ENCODE measurements at places on chromosomes 7 and 10.

DNA sequence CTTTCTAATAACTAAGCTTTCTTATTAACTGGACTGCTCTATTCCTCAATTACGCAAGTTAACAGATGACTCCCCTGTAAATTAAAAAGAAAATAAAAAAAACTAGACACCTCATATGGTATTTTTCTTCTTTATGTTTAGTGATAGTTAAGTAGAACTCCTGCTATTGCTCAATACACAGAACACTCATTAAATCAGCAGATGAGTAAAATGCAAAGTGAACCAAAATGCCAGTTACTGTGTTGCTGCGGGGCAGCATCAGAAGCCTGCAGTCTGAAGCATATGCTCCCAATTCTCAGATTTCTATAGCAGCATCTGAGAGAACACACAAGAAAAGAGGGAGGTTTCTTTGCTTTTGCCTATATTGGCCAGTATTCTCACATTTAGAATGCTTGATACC, 28.4 kb downstream of the CDK6 start:
- DNase-seq = no peak

DNA sequence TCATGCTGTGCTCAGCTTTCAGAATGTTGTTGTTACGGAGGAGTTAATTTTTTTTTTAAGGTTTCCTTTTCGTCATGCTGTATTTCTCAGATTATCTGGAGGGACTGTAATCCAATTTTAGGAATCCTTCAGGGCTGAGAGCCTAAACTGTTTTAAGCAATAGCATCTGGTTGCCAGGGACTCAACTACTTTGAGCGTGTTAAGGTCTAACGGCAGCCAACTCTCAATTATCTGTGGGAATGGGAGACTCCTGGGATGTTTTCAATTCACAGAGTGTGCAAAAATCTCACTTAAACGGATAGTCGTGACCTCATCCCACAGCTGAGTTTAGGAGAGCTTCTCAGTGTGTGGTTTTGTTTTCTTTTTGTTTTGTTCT, 291.7 kb downstream of the AUTS2 start:
- no peak for DNase-seq

DNA sequence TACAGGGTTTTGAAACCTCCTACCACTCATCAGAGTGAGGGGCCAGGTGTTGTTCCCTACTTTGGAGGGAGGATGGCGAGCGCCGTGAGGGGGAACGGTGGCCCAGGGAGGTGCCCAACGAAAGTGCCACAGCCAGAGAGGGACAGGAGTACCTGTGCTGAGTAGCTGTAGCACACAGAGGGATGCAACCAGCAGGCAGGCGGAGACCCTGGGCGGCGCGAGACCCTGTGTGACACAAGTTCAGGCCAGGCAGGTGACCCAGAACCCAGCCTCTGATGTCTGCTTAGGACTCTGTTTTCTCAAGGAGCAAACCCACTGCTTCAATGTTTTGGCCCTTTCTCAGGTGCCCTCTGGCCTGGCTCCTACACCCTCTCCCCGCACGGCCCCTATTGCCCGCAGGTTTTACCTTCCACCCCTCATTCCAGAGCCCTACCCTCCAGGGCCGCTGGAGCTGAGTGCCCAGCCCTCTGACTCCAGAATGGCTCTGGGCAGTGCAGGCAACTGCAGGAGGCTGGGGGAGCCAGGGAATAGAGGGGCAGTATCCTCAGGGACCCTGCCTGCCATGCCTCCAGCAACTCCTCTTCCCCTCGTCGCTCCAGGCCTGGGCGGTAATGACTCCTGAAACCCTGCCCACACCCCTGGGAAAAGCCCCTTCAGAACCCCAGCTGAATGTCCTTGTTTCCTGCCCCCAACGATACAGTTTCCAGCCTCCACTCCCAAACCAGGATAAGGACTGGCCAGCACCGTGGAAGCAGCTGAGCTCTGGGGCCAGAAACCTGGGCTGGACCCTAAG, 164.1 kb upstream of the RHEB start:
- DNase-seq = no peak

DNA sequence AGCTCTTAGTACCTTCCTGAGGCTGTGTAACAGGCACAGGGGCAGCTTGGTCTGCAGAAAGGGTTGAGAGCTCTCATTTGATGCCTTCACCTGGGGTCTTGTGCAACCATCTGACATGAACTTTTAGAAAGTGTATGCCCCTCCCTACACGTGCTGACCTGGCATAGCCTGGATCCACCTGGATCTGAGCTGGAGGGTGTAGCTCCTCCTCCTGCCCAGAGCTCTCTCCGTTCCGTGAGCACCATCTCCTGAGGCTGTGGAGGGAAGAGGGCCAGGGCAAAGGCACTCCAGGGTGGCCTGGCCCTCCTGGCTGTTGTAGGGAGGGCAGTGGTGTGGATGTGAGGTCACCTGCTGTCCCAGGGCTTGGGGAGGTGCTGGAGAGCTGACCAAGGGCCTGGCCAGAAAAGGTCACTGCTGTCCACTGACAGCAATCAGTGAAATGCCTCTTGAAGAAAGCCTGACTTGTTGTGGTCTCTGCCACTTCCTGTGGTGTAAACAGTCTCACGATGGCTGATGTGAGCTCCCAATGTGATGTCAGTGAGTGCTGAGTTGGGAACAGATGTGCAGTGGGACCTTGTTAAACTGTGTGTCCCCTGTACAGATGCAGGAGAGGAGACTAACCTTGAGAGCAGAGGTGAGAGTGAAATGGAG, 23.0 kb downstream of the AMZ1 start:
- no peak for DNase-seq

GRCh38 chr7:99679032-99679399, 780 bp downstream of the CYP3A5 start:
- DNase-seq = no peak

GRCh38 chr10:1177936-1178335, 121.8 kb downstream of the WDR37 start:
- no peak for DNase-seq

DNA sequence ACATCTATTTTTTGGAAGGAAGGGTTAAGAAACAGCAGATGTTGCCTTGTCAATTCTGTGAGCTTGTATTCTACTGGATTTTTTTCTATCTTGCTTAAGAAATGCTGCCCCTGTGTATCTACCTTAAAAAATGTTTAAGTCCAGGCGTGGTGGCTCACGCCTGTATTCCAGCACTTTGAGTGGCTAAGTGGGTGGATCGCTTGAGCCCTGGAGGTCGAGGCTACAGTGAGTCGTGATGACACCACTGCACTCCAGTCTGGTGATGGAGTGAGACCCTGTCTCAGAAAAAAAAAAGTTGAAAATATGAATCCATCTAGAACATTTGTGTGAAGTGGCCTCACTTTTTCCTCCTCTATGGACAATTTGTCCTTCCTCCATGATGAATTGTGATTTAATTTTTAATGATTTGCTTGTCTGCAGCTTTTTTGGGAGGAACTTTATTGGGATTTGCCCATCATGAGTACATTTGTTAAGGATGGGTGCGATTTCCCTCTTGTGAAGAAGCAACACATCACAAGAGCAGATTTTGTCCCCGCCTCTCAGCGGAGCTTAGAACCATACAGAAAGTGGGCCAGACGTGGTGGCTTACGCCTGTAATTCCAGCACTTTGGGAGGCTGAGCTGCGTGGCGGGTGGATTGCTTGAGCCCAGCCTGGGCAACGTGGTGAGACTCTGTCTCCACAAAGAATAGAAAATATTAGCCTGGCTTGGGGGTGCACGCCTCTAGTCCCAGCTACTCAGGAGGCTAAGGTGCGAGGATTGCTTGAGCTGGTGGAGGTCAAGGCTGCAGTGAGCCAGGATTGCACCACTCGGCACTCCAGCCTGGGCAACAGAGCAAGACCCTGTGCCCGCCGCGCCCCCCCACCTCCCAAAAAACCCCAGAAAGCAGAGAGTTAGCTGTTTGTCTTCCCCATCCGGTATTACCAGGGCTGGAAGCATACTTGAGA, 57.7 kb downstream of the DNAJB6 start:
- DNase-seq = no peak

- DNase-seq = no peak
These were observed 841.1 kb upstream of the SORCS1 start for GRCh38 chr10:108005627-108006026.

- DNase-seq = no peak
These were observed 24.0 kb downstream of the OSBPL3 start for GRCh38 chr7:24956021-24956420.

DNA sequence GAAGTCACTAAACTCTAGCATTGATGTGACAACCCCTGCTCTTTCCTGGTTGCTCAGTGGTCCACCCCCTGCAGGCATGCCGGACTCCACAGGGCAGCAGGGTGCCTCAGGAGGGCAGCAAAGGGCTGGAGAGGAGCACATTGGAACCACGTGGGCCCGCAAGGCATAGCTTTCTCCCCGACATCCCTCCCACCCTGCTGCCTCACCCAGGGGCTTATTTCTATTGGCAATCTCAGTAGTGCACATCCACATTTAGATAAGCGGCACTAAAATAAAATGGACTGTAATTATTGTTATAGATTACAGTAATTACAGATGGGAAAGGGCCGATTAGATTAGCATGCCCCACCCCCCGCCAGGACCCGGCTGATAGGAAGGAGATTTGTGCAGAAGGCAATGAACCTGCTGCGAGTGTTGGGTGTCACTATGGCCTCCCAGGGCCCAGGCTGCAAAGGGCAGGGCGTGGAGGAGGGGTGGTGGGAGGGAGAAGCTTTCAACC, 580.1 kb downstream of the GRID1 start:
- DNase-seq = no peak

DNA sequence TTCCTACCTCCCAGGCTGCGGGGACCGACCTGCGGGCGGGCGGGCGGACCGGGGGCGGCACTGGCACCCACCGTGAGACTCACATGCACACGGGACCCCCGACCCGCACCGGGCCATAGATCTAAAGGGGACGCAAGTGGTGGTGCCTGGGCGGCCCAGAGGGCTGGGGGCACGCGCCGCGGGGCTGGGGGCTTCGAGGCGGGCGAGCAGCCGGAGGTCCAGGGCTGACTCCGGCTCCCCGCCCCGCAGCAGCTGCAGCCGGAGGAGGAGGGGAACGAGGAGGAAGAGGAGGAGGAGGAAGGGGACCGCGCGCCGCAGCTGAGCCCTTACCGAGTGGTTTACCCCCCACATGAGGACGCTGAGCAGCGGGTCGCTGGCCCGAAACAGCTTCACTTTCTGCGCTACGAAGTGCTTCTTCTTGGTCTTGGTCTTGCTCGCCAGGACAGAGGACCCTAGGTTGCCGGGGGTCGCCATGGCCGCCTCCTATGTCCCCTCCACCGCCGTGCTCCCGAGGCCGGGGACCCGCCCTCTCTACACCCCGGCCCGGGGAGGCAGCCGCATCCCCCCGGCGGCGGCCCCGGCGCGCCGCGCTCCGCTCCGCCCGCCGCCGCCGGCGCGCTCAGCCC, 412 bp downstream of the PIP4K2A start:
- peak; percentile 34 for DNase-seq

DNA sequence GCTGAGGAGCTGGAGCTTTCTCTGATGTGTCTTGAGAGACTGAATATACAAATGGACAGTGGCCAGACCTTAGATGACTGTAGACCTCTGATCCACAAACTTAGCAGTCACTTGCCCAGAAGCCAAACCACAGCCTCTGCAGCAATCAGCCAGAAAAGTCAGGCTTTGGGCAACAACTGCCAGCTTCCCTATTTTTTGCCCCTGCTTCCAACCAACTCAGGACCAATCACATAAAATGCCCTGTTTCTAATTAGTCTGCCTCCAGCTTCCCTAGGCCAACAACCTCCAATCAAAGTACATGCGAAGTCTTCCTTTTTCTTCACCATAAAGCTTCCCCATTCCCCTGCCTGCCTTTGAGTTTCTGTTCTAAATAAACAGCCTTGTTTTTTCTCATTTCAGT, 37.8 kb upstream of the CACUL1 start:
- no peak for DNase-seq

DNA sequence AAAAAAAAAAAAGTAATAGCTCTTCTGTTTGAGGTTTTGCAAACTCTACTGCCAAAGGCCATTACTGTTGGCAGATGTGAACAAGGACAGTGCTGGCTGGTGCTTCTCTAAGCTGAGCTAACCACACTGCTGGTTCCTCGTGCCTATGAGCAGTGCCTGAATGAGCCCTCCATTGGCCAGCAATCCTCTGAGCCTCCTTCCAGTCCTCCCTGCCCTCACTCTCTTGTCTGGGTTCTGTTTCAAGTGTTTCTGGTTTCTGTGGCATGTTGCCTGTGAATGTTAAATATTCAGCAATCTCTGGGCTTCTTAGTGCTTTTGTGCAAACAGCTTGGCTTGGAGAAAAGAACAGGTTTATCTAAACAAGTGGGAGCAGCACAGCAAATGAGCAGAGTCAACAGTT, 161.3 kb upstream of the AUTS2 start:
- no peak for DNase-seq

- no peak for DNase-seq
These were observed 256.3 kb upstream of the MINDY3 start for GRCh38 chr10:16116404-16117304.

GRCh38 chr10:74924251-74924963, 98.0 kb downstream of the KAT6B start:
- no peak for DNase-seq

- no peak for DNase-seq
These were observed 17.5 kb downstream of the RCC1L start for GRCh38 chr7:75055830-75056772.

- no peak for DNase-seq
These were observed 85.4 kb downstream of the MKX start for GRCh38 chr10:27660268-27660667.

DNA sequence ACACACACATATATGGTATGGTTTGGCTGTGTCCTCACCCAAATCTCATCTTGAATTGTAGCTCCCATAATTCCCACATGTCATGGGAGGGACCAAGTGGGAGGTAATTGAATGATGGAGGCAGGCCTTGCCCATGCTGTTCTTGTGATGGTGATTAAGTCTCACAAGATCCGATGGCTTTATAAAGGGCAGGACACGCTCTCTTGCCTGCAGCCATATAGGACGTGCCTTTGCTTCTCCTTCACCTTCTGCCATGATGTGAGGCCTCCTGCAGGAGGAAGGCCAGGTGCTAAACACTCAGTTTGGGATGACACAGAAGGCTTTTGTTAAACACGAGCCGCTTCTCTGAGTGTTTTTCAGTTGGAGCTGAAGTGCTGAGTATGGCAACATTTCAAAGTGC, 205.3 kb upstream of the KLF6 start:
- no peak for DNase-seq

DNA sequence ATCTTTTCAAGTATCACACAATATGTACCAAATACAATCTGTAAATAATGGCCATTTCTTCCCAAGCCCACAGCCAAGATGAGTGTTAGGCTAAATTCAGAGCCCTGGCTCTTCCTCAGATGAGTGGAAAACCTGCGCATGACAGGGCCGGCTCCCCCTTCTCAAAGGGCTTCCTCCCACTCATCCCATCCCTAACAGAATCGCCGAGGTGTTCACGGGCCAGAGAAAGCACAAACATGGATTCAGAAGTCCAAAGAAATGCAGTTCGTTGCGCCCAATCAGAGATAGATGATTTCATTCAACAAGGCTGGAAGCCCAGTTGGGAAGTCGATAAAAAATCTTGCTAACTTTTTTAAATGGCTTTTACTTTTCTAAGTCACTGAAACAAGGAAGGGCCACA, 121.8 kb downstream of the UBE2H start:
- no peak for DNase-seq

All from stimulated activated CD4-positive, alpha-beta T cell treated with anti-CD3 and anti-CD28 coated beads, Interleukin-1b, Interleukin-23, amount 100 ng/mL, for 4 hours (primary cell).